ENCODE measurements at places on chromosomes 13 and 19.

- DNase-seq: no peak
Measured at GRCh38 chr13:96806746-96807145, 187.5 kb downstream of the OXGR1 start.

DNA sequence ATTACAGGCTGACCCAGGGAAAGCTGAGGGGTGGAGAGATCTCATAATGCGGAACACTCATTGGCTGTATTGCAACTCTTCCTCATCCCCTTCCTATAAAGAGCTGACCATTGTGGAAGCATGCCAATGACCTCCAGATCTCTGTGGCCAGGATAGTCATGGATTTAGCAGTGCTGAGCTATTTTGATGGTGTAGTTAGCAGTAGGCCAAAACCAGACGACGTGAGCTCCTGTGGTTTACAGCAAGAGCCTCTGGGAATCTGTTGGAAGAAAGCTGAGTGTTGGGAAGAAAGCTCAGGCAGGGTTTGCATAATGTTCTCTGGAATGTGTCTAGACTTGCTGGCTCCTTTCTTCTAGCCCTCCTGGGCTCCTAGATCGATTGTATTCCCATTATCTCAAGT is 187.5 kb upstream of the GPC6 start:
- DNase-seq: no peak

GRCh38 chr19:7997809-7998480 is 7.5 kb downstream of the ELAVL1 start:
- DNase-seq: no peak

DNA sequence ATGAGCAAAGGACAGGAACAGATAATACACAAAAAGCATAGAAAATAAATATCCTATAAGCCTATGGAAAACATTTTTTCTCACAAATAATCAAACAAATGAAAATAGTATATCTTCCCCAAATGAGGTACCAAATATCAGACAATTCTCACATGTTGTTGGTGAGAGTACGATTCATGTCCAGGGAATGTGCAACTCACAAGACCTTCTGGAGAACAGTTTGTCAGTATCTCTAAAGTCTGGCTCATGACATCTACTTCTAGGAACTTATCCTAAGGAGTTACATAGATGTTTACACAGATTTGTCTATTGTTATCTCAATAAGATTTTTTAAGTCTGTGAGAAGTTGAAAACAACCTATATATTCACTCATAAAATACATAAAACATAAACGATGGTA is 80.3 kb upstream of the ARHGEF7 start:
- no peak for DNase-seq

GRCh38 chr19:18832306-18833140 is 764 bp downstream of the UPF1 start:
- DNase-seq: peak; percentile 16

DNA sequence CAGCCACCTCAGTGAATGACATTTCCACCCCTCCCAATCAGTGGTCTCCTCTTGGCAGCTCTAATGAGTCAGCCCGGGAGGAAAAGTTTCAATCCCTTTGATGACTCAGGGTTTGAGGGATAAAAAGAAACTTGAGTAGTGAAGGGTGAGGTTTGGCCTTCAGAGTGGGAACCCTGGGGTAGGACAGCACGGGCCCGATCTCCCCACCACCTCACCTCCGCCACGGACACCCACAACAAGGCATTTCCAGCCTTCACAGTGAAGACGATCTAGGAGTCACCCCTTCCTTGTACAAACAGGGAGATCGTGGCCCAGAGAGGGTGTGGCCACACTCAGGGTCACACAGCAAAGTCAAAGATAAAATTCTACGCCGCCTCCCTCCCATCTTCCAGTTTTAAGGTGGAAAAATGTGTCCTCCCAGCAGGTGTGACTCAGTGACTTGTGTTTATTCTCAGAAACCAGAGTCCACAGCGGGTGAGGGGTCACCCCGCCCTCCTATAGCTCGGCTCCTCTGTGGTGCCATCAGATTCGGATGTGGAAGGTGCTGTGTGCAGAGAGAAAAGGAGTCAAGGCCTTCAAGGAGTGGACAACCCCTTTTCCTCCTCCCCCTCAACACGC is 12.3 kb downstream of the CIB3 start:
- DNase-seq: no peak

DNA sequence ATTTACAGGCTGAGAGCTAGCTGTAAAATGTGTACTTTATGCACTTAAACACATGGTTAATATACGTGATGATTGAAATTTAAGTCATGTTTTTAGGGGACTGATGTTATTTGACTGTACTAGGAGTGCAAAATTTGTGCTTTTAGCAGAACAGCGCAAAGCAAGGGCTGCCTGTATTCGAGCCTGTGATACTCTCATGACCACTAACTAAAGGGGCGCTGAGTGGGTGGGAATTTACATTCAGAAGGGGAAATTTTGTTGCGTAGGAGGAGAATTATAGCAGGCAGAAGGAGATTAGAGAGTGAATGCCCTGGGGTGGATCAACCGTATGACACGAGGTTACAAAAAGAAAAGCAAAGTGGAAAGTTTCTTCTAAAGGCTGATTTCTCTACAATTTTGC is 271.8 kb upstream of the HTR2A start:
- DNase-seq: no peak

DNA sequence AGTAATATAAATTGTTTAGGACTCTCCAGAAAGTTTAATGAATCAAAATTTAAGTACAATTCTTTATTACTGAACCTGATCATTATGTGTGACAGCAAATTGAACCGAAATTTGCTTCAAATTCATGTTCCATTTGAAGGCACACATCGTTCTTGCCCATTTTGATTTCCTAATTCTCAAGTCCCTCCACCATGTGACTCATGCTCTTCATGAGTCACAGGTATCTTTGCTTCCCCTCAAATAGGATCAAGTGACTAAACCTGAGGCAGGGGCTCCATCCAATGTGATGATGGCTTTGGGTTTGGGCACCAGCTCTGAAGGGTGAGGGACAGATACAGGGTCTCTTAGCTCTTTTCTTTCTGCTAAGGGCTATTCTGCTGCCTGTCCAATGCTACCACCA is 86.1 kb downstream of the THSD1 start:
- no peak for DNase-seq

DNA sequence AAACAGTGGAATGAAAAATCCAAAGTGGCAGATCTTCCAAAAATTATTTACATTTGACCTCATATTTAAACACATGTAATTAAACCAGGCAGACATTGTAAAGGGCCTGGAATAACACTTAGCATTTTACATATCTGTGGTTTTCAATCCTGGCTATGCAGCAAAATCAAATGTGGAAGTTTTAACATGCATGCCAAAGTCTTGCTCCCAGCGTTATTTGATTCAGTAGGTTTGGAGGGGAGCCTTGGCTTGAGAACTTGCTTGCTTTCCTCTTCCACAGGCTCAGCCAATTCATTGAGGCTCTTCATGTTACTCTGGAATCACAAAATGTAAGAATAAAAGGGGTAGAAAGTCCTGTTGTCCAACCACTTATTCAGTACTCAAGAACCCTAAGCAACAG is 42.5 kb upstream of the INTS6 start:
- no peak for DNase-seq

Measured in Kasumi-1 (cell line).